WTC11 (cell line): ENCODE measurements at places on chromosomes 6 and 20. TPM values are rescaled to one million over a fixed set of nuclear protein-coding genes. Genes with fewer than 3 reads are reported as not detected.
A peak's percentile ranks its signal among the peaks of the same experiment; 100 is the strongest.

GRCh38 chr6:108417027-108417426 lies 122.2 kb downstream of the AFG1L start:
- no peak for DNase-seq

DNA sequence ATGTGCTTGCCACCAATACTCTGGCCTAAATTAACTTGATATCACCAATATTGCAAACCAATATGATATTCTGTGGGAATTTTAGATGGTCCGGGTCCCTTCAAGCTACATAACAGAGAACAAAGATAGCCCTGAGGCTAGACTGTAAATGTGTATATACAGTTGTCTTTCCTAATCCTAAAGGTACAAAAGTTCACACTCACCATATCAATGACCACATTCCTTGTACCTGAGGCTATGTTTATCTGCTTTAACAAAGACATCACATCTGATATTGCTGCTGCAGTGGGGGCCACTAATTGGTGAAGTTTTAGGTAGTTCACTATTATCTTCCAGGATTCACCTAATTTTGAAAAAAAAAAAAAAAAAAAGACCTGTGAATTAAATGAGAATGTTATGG lies 38.6 kb upstream of the VGLL2 start:
- DNase-seq: no peak

DNA sequence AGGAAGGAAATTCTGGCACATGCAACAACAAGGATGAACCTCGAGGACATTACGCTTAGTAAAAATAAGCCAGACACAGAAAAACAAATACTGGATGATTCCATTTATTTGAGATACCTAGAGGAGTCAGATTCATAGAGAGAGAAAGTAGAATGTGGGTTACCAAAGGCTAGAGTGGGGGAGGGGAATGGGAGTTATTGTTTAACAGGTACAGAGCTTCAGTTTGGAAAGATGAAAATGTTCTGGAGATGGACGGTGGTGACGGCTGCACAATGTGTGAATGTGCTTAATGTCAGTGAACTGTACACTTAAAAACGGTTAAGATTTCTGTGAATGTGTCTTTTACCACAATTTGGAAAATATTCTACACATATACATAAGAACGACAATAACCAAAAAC lies 33.9 kb upstream of the DSP start:
- DNase-seq: no peak

GRCh38 chr20:51631011-51631950 lies 88.8 kb upstream of the NFATC2 start:
- DNase-seq: no peak

DNA sequence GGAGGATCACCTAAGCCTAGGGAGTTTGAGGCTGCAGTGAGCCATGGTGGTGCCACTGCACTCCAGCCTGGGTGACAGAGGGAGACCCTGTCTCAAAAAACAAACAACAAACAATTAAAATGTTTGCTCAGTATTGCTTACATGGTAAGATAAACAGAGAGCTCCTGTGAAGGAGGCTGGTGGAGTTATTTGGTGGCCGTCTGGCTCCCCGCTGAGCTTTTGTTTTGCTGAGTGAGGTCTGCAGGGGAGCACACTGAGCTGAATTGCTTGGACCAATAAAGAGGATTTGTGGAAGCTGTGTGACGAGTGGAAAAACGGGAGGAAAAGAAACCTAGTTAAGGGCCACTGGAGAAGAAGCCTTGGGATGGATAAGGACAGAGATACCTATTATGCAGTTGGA lies 41.1 kb upstream of the BMP6 start:
- peak; percentile 85 for DNase-seq

DNA sequence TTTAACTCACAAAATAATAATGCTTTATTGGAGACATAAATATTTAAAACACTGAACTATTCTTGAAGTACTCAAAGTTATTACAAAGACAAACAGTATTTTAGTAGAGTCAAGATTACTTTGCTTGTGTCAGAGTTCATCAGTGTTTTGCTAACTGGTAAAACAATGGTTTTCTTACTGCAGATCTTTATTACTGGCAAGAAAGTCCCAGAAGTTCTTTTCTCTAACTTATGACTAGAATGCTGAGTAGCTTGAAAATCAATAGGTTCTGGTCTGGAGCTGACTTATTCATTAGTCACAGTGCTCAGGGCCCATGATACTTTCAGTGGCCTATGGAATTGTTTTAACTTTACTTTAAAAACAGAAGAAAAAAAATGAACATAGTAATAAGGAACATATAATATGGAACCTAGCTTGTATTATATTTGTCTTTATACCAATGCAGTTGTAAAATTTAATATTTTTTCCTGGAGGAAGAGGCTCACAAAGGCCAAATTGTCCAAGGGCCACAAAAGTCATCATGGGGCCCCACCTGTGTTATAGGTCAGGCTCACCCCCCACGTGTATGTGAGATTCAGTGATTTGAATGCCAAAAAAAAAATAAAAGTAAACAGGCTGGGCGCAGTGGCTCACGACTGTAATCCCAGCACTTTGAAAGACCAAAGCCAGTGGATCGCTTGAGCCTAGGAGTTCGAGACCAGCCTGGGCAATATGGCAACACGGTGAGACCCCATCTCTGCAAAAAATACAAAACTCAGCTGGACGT lies 53.3 kb downstream of the PLEKHG1 start:
- no peak for DNase-seq

DNA sequence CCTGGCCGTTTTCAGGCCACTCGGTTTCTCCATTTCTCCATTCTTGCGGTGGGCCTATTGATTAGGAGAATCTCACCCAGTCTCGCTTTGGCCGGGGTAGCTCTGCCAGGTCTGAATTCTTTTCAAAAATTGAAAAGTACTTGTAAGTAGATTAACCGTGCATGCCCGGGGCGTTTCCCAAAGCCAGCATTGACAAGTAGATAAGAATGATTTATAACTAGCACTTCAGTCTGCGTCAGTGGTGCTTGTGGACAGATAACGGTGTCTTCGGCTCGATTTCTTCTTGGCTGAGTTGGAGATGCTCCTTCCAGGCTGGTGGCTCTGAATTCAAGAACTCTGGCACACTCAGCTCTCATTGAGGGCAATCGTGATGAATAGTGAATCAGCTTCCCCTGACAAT lies 29.0 kb downstream of the SLC24A3 start:
- DNase-seq: no peak

DNA sequence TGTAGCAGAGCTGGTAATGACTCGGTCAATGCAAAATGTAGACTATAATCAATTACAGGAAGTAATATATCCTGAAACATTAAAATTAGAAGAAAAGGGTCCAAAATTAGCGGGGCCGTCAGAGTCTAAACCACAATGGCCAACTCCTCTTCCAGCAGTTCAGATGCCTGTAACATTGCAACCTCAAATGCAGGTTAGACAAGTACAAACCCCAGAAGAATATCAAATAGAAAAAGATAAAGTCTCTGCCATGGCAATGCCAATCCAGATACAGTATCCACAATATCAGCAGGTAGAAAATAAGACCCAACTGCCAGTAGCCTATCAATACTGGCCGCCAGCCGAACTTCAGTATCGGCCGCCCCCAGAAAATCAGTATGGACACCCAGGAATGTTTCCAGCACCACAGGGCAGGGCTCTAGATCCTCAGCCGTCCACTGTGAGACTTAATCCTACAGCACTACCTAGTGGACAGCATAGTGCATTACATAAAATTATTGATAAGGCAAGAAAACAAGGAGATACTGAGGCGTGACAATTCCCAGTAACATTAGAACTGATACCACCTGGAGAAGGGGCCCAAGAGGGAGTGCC lies 158.4 kb downstream of the GPX5 start:
- DNase-seq: peak; percentile 27

DNA sequence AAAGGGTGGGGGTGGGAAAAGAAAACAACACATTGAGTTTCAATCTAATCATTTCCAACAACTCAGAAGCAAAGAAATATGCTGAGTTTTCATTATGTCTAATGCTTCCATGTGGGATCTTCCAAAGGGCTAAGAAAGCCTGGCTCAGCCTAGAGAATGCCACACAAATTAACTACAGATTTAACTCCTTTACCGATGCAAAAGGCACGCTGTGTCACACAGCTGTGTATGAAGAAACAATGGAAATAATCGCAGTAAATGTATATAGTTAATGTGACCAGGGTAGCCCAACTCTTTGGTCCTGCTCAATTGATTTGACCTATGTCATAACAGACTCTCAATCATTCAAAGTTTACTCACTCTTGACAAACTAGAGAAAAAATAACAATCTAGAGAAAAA lies 17.8 kb downstream of the B4GALT5 start:
- no peak for DNase-seq

GRCh38 chr6:114862819-114863218 lies 520.0 kb upstream of the HS3ST5 start:
- DNase-seq: no peak

GRCh38 chr6:38420207-38420606 lies 219.5 kb downstream of the BTBD9 start:
- no peak for DNase-seq

- no peak for DNase-seq
Measured at GRCh38 chr6:54059683-54060082, 51.6 kb upstream of the MLIP start.

DNA sequence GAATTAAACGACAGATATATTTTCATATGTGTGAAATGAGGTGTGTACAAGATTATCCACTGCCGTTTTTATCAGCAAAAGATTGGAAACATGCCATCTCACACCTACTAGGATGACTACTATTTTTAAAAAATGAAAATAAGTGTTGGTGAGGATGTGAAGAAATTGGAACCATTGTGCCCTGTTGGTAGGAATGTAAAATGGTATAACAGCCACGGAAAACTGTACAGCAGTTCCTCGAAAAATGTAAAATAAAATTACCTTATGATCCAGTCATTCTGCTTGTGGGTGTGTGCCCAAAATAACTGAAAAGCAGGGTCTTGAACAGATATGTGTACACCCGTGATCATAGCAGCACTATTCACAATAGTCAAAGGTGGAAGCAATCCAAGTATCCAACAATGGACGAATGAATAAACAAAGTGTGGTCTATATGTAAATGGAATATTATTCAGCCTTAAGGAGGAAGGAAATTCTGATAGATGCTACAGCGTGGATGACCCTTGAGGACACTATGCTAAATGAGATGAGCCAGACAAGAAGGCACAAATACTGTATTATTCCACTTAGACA lies 27.0 kb upstream of the CCN5 start:
- DNase-seq: no peak

- no peak for DNase-seq
Measured at GRCh38 chr20:16472045-16472872, 101.0 kb downstream of the KIF16B start.

- no peak for DNase-seq
Measured at GRCh38 chr6:116157391-116157790, 31.5 kb upstream of the COL10A1 start.

DNA sequence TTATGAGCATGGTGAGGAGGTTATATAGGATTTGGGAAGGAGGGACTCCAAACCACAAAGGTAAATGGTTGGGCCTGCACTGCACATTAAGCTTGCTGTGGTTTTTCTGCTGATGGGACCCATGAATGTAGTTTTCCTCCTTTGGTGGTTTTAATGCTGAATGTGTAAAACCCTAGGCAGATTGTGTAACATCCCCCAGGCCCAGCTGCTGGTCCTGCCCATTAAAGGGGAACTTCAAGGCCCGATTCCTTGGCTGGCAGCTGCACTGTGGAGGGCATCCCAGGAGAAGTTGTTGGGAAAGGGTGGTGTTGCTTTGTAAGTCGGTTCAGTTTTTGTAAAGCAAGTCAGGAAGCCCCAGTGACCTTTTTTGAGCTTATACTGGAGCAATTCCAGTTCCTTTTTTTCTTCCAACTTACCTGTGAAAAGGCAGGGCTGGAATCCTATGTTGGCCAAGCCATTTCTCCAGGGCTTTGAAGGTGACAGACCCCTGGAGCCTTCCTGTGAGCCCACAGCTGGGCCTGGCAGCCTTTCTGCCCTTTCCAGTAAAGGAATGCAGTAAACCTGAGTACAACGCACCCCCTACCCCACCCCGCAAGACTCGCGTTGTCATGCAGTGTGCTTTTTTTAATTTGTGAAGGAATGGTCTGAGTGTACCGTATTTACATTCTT lies 43.1 kb upstream of the NAA20 start:
- DNase-seq: no peak

Gene SRMS
- 0.21 to 0.46 TPM (median 0.26 TPM) in 3 replicates for total RNA-seq

Gene EFHC1
- 13.4 to 19.2 TPM (median 15.5 TPM) in 3 replicates for total RNA-seq

Gene LAMA4
- 1.6 to 2.6 TPM (median 1.7 TPM) in 3 replicates for total RNA-seq

Gene SIRPG
- total RNA-seq: not detected in 3 replicates

Gene MAK
- total RNA-seq: 0.07 to 0.21 TPM (median 0.16 TPM) in 3 replicates

Gene PDE10A
- 2.3 to 3.1 TPM (median 3.0 TPM) in 3 replicates for total RNA-seq

Gene SMLR1
- total RNA-seq: not detected in 3 replicates

Gene HLA-DOB
- total RNA-seq: 0.15 to 0.55 TPM (median 0.46 TPM) in 3 replicates

Gene CST3
- total RNA-seq: 52.1 to 68.5 TPM (median 60.8 TPM) in 3 replicates

Gene PRR18
- total RNA-seq: 0.16 to 0.52 TPM (median 0.39 TPM) in 3 replicates

Gene ZNF311
- 2.0 to 3.7 TPM (median 3.4 TPM) in 3 replicates for total RNA-seq
